ENCODE measurements at places on chromosomes 4 and X.

GRCh38 chrX:123454712-123455431, 270.8 kb downstream of the GRIA3 start:
- no peak for DNase-seq

- DNase-seq: no peak
Measured at GRCh38 chrX:10509397-10509796, 111.0 kb downstream of the MID1 start.

- DNase-seq: no peak
Measured at GRCh38 chrX:585115-585808, 45.3 kb upstream of the SHOX start.

DNA sequence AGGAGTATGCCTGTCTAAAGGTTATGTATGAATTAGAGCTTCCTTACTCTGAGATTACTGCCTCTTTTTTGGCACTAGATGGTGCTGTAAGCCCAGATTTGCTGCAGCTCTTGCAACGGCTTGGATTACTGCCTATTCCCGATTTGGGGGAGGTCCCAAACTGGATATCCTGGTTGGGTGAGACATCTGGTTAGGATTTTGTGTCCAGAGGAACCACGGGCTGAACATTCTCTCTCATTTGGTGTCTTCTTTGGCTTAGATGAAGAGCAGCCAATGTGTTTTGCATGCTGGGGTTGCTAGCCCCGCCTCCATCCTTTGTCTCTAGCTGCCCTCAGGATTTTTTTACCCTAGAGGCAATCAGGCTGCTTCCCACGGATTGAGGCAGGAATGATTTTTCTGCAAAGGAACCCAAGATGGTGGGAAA, 31.9 kb downstream of the F8A1 start:
- peak; percentile 25 for DNase-seq

GRCh38 chr4:30866346-30866745, 146.2 kb downstream of the PCDH7 start:
- no peak for DNase-seq

- no peak for DNase-seq
Measured at GRCh38 chr4:21888195-21888976, 60.2 kb downstream of the KCNIP4 start.

DNA sequence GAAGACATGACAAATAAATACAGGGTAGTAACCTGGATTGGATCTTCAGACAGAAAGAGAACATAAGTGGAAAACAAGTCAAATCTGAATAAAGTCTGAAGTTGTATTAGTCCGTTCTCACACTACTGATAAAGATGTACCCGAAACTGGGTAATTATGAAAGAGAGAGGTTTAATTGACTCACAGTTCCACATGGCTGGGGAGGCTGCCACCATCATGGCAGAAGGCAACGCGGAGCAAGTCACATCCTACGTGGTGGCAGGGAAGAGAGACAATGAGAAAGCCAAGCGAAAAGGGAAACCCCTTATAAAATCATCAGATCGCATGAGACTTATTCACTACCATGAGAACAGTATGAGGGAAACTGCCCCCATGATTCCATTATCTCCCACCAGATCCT, 82.8 kb downstream of the USP46 start:
- DNase-seq: no peak

DNA sequence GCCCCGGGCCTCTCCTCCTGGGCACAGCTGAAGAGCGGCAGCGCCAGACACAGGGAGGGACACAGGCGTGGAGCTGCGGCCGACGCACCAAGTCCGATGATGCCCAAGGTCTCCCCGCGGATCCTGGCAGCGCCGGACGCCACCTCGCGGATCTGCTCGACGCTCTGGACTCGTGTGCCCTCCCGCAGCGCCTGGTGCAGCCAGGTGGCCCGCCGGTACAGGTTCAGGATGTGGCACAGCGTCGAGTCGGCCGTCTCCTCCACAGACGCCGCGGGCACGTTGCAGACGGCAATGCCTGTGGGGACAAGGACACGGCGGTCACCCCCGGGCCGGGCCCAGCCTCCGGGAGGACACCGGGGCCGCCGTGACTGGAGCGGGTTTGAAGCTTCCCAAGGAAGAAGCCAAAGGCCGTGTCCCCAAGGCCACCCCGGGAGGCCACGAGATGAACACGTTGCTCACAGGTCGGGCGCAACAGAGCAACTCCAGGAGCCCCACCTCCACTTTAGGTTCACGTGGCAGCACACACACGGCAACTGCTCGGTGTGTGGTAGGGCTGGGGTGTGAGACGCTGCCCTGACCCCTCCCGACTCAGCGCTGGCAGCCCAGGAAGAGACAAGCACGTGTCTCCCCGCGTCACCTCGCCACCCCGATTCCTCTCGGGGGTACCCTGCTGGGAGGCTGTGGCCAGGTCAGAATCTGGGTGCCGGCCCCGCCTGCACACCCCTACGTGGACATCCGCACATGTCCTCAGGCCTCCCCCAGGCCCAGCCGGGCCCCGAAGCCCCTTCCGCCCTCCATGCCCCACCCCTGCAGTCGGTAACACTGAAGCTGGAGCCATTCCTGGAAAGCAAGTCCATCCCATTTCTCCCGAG, 23.4 kb downstream of the CTBP1 start:
- DNase-seq: no peak

DNA sequence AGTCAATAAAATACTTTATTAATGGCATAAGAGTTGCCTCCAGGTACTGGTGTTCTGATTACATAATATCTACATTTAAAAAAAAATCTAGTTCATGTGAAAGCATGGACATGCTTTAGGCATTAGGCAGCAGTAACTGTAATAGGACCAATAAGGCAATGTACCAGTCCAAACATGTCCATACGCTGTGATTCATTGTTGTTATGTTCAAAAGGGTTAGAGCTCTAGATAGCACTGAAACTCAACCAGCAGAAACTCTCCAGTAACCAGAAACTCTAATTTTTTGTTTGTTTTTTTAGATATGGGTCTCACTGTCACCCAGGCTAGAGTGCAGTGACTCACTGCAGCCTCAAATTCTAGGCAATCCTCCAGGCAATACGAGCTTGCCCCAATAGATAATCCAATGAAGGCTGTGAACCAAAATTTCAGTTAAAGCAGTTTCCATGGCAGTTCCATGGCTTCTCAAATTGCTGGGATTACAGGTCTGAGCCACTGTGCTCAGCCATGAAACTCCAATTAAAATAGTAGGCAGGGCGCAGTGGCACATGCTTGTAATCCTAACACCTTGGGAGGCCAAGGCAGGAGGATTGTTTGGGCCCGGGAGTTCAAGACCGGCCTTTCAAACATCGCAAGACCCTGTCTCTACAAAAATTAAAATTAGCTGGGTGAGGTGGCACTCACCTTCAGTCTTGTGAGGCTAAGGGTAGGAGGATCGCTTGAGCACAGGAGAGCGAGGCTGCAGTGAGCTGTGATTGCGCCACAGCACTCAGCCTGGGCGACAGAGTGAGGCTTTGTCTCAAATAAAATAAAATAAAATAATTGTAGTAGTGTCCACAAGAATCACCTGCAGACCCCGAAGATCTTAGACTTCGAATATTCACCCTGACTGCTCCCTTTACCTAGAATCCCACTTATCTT, 36.3 kb downstream of the MGARP start:
- DNase-seq: no peak

- no peak for DNase-seq
Measured at GRCh38 chrX:130645955-130646583, 244.3 kb downstream of the RBMX2 start.

DNA sequence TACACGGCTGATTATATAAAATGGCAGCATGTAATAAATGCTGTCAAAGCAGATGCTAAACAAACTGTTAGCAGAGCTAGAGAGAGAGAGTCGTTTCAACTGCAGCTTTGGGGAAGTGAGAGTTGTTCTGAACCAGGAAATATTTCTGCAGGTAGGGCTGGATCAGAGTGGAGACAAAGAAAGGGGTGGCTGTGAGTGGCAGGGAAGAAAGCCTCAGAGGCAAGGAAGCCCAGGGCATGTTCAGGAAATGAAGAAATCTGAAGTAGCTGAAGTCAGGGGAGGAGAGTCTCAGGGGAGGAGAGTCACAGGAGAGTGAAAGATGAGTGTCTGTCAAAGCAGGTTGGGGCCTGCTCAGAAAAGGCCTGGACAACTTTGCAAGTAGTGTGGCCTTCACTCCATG, 48.4 kb upstream of the RPS6KA3 start:
- no peak for DNase-seq

DNA sequence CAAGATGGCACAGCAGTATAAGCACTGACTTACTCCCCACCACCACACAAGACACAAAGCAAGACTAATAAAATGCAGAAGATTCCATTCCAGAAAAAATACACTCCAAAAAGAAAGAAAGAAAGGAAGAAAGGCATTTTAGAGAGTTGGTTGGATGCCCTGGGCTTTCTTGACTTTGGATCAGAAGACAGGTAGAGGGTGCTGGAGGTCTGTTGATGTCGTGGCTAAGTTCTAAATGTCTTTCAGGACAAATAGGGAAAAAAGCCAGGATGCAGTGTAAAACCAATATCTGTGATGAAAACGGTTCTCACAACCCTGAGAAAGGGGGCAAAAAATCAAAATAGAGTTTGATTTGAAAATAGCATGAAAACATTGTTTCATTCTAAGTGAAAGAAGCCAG, 555.2 kb upstream of the PRKX start:
- no peak for DNase-seq

- DNase-seq: no peak
Measured at GRCh38 chrX:142593361-142593862, 388.3 kb upstream of the MAGEC2 start.

DNA sequence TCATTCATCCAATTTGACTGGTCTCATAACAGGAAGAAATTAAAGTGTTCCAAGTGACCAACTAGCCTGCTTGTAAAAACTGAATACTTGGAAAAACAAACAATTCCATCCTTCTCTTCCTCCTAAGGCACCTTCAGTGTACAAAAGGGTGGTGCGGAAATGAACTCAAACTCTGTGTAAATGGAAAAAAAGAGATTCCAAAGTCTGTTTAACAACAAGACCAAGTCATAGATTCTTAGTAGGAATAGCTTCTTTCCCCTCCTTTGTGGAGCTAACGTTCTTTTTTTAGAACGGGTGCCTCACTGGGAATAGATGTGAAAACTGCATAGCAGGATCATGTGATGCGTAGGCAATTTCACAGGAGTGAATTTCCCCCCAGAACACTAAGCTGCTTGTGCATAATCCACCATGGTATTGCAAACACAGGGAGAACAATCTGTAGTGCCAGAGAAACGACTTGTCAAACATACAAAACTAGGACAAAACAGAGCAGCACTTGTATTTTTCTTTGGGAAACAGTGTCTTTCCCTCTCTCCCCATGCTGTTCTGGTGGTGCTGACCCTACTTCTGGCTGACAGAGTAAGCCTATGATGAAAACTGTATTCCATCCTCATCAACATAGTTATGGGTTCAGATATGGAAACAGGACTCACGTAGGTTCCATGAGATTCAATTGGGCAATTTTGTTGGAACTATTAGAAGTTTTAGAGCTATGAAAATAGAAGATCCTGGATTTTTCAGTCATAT, 13.2 kb upstream of the SOD3 start:
- no peak for DNase-seq

DNA sequence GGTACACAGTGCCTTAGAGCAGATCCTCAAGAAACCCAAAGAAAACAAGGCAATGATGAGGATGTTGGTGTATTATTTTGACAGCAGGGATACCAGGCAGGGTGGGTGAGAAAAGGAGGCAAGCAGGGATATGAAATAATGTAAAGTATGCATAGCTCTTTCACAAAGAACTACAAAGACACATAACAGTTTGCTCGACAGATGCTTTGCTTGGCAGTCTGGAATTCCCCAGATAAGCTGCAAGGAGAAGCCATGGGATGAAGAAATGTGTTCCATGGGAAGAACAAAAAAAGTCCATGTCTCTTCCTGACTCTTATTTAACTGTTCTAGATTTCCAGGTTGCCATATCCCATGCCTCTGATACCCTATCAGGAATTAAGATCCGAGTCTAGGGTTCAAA, 75.4 kb downstream of the FAM13A start:
- DNase-seq: no peak

- DNase-seq: no peak
Measured at GRCh38 chr4:40800064-40800463, 50.3 kb downstream of the NSUN7 start.

DNA sequence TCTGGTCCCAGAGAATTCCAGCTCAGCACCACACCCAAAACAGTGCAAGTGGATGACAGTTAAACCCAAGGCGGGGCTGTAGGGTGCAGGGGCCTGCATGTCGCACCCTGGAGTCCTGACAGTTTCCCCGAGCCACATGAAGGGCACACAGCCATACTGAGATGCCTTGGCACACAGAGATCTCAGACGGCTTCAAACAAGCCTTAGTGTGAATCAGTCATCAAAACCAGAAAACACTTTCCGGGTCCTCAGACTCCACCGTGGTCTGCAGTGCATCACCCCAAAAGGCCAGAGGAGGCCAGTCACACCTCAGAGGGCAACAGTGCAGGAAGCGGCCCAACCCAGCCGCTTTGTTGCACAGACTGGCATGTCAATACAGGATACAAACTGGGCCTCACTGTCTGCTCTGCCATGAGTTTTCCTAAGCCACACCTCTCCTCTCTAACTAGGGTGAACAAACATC, 64.6 kb upstream of the ENPP6 start:
- DNase-seq: peak; percentile 53

DNA sequence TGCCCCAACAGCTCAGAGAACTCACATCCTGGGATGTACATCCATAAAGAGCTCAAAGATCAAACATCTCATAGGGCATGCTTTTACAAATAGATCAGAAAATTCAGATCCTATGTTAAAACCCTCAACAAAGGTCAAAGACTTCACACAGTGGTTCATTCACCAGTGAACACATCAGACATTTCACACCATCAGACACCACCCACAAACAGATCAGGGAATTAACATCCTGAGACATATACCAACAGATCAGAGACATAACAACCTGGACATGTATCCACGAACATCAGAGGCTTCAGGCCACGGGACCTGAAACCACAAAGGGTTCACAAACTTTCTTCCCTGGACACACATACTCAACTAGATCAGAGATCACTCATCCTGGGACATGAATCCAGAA, 23.4 kb downstream of the SUV39H1 start:
- no peak for DNase-seq

- DNase-seq: no peak
Measured at GRCh38 chr4:3203971-3204431, 45.0 kb upstream of the MSANTD1 start.

DNA sequence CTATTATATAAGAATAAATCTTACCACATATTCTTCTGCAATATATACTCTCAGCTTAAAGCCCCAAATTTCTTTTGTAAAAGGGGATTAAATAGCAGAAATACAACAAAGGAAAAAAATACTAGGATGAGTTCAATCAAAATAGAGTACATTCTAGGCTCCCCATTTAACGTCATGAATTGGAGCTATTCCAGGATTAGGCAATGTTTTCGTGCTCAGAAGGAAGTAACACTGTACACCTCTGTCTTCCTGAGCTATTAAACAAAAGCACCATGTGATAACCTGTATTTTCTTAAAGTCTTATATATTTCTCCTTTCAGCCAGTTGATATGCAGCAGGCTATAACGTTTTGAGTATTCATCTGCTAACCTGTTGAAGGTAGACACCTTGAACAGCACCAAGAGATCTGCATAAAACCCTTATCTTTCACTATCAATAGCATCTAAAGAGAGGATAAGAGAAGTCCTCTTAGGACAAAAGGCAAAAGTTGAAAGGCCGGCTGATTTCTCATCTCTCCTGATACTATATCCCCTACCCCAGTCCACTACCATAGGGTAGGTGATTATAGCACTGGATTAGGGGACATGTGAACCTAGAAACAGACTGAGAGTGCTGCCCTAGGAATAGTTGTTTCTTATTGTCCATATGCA, 31.5 kb downstream of the TEC start:
- DNase-seq: no peak

- no peak for DNase-seq
Measured at GRCh38 chr4:94634271-94634670, 123.5 kb upstream of the BMPR1B start.

Data from activated CD4-positive, alpha-beta T cell treated with anti-CD3 and anti-CD28 coated beads, Interleukin-2, amount 10 ng/mL, durations not matched to agents 7 days and 5 days (primary cell).